ENCODE measurements at places on chromosomes 1 and 21. TPM values are rescaled to one million over a fixed set of nuclear protein-coding genes. Genes with fewer than 3 reads are reported as not detected.

GRCh38 chr1:178311164-178311563 lies 185.6 kb downstream of the CLEC20A start:
- no peak for DNase-seq

The TENT5C gene
- total RNA-seq: 4.2 TPM

The WDR64 gene
- total RNA-seq: 0.32 TPM

- DNase-seq: no peak
These were observed 1.9 kb downstream of the ZBTB7B start for GRCh38 chr1:155004352-155005075.

The SPAG17 gene
- total RNA-seq: not detected

- no peak for DNase-seq
These were observed 7.1 kb upstream of the SFT2D2 start for GRCh38 chr1:168218658-168219057.

DNA sequence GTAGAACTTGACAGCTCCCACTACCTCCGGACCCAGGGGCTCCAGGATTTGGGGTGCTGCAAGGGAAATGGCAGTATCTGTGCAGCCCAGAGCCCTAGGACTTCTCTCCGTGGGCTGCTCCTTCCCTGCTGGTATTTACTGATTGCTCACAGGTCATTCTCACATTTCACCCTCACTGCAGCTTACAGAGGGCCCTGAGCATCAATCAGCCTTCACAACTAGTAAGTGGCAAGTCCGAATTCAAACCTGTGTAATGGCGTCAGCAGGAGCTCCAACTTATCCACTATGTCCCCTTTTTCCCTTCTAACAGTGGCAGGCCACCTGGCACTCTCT lies 32.4 kb downstream of the PIK3C2B start:
- no peak for DNase-seq

- DNase-seq: no peak
These were observed 7.8 kb downstream of the ERG start for GRCh38 chr21:38490411-38491020.

GRCh38 chr21:43353282-43354025 lies 73.5 kb downstream of the SIK1 start:
- DNase-seq: no peak

GRCh38 chr1:6955357-6956094 lies 170.3 kb downstream of the CAMTA1 start:
- DNase-seq: no peak

The DOCK7 gene
- 12.7 TPM for total RNA-seq

DNA sequence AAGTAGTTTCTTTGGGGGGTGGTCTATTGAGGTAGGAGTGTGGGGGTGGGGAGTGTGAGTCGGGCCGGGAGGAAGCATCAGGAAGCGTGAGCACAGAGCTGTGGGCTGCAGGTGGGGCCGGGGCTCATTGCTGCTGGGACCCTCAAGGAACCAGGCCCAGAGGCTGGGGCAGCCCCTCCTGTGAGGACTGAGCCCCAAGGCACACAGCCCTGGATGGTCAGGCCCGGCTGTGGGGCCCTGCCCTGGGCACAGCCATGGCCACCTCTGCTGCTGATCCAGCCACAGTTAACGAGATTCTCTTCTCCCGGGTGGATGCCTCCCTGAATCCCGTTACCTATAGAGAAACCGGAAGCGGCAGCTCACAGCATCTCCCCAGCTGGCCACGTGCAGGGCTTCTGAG lies 22.9 kb upstream of the SUMO3 start:
- DNase-seq: no peak

DNA sequence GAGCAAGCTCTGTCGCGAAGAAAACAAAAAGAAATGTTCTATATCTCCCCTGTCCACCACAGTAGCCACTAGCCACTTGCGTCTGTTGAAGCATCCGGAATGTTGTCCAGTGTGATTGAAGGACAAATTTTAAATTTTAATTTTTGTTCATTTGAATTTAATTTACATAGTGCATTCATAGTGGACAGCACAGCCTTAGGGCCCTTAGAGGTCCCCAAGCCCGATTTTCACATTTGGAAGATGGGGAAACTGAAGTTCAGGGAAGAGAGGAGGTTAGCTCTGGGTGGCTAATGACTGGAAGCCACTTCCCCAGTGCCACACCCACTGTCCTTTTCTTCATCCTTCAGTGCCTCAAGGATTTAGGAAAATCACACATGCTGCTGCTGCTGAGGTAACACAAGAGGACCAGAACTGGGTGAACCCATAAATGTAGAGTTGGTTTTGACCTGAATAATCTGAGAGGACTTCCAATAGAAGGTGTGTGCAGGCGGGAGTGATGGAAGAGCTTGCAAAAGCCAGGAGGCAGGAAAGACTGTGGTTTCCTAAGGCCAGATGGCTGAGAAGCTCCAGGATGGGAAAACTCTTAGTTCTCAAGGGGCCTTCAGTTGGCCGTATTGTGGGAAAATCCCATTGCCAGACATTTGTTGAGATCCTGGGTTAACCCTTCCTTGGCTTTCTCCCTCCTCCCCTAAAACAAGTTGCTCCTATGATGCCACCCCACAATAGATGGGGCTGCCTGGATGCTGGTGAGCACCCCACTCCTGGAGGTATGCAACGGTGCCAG lies 49.5 kb downstream of the TRIM11 start:
- DNase-seq: no peak

- no peak for DNase-seq
These were observed 14.7 kb upstream of the COL6A2 start for GRCh38 chr21:46082963-46083790.

The SHISAL2A gene
- total RNA-seq: 13.7 TPM

- no peak for DNase-seq
These were observed 200.6 kb downstream of the BRINP3 start for GRCh38 chr1:190277107-190277506.

The CD48 gene
- total RNA-seq: 376 TPM

The RNF186 gene
- not detected for total RNA-seq

- no peak for DNase-seq
These were observed 61.2 kb downstream of the TOR1AIP2 start for GRCh38 chr1:179816196-179816960.

- DNase-seq: no peak
These were observed 271.5 kb upstream of the GREM2 start for GRCh38 chr1:240883490-240883889.

The ATG4C gene
- total RNA-seq: 17.7 TPM

Data from activated naive CD8-positive, alpha-beta T cell treated with anti-CD3 and anti-CD28 coated beads for 36 hours (primary cell).